ENCODE measurements at places on chromosomes 1 and 21.

DNA sequence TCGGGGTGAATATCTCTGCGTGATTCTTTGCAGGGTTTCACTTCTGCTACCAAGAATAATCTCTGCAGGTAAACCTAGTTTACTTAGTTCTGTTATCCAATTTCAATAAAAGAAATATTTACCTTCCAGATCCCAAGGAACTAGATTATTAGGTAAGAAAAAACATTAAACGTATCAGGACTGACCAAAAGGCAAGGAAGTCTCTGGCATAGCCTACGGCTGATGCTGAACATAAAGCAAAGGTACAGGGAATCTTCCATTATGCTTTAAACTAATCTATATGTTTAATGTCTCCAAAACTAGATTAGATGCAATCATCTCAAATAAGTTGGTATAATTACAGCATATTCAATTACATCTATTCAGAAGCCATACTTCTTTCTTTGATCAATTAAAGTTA is 168.9 kb downstream of the KCNK2 start:
- no peak for DNase-seq

DNA sequence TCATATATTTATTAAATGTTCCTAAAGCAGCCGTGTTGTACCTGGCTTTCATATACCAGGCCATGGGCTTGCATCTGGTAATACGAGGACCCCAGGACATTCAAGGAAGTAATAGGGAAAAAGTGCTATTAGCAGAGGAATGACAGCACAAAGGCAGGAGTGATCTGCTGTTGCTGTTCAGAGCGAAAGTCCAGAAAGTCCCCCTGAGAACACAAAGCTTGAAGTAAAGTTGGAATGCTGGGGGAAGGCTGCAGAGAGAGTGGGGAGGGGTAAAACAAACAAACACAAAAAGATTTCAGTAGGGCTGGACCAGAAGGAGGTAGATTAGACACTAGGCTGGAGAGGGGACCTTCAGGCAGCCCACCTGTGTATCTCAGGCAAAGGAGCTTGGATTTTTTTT is 94.6 kb upstream of the C8B start:
- DNase-seq: no peak

DNA sequence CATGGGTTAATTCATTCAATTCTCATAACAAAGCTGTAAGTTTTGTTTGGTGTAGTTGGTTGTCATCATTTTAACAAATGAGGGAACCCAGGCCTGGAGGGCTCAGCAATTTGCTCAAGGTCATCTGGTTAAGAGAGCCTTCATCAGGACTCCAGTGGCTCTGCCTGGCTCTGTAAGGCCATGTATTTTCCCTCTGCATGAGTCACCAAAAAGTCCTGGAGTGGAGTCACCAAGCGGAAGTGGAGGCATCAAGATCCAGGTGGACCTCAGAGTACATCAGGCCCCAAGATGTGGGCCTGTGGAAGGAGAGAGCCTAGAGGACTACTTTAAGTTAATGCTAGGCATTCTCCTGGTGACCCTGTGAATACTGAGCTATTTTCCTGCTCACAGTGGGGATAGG is 30.0 kb upstream of the RBM15 start:
- DNase-seq: no peak

GRCh38 chr1:67618285-67619018 is 66.5 kb upstream of the GADD45A start:
- DNase-seq: no peak

- DNase-seq: no peak
Measured at GRCh38 chr1:90817399-90817798, 100.3 kb upstream of the BARHL2 start.

Measured in stimulated activated CD4-positive, alpha-beta T cell treated with anti-CD3 and anti-CD28 coated beads, TNF-alpha, amount 100 ng/mL, for 48 hours (primary cell).